ENCODE measurements at places on chromosomes 3 and 15. TPM values are rescaled to one million over a fixed set of nuclear protein-coding genes. Genes with fewer than 3 reads are reported as not detected.

DNA sequence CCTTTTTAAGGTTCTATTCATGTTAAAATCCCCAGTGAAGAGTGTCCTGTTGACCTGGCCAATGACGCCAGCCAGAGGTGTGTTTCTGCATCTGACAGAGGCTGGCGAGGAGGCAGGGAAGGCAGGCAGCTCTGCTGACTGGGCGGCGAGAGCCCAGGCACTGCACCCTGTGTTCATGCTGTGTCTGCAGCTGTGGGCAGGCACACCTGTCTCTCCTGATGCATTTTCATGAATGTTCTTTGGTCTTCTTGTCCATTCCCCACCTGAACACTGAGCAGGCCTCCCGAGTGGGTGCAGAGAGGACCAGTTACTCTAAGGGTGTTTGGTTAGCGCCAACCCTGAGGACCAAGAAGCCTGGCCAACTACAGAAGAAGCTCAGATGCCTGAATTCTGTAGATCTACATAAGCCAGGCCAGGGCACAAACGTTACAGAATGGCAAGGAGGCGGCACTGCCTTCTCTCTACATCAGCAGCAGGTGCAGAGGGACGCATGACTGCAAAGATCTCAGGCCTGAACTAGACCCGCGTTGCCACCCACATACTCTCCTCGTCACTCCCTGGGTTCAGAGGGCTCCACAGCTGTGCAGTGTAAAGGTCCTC, 233.7 kb downstream of the OCA2 start:
- no peak for DNase-seq

GRCh38 chr3:11914041-11914440, 67.4 kb upstream of the TAMM41 start:
- DNase-seq: no peak

DNA sequence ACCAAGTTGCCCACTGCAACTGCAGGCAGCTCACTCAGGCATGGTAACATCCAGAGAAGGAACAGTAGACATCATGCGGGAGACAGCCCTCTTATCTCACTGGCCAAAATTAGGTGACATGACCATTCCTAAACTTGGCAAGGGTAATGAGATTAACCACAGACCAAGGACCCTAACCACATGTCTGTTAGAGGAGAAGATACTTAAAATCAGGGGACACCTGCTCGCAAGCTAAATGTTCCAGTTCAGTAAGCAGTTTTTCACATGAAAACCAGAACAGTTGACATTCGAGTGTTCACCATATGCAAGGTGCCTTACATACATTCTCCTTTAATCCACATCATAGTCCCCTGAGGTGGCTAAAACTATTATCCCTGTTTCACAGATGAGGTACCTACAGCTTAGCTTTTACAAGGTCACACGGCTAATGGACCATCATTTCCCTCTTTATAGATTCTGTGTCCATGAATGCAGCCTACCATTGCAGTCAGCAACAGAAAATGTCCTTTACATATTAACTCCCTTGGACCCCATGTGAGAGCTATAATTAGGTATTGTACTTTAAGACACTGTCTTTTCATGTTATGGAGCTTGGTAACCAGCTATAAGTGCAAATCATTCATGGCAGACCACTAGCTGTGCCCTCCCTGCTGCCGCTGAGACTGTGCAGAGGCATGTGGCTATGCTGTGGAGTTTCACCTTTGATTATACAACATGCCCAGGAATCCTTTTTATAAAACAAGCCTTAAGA, 154.1 kb downstream of the LIPC start:
- no peak for DNase-seq

DNA sequence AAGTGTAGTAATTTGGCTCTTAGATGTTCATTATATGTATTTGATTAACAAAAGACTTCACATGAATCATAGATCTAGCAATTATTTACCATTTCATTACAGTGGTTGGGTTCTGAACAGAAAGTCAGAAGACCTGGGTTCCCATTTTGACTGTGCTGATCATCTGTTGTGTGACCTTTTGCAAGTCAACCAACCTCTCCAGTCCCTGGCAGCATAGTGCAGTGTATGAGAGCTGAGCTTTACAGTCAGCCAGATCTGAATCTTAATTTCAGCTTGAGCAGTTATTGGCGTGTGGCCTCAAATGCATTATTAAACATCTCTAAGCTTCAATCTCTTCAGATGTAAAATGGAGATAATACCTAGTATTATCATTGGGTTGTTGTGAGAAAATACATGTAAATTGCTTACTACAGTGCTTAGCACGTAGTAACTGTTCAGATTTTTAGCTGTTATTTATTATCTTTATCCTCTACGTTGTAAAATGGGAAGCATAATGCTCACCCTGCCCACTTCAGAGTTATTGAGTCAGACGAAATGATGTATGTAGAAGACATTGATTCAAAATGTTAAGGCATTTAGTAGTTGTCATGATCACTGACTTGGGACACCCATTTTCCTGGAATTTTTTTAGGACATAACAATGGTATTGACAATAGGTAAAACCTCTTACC, 104.0 kb downstream of the KLHL25 start:
- no peak for DNase-seq

DNA sequence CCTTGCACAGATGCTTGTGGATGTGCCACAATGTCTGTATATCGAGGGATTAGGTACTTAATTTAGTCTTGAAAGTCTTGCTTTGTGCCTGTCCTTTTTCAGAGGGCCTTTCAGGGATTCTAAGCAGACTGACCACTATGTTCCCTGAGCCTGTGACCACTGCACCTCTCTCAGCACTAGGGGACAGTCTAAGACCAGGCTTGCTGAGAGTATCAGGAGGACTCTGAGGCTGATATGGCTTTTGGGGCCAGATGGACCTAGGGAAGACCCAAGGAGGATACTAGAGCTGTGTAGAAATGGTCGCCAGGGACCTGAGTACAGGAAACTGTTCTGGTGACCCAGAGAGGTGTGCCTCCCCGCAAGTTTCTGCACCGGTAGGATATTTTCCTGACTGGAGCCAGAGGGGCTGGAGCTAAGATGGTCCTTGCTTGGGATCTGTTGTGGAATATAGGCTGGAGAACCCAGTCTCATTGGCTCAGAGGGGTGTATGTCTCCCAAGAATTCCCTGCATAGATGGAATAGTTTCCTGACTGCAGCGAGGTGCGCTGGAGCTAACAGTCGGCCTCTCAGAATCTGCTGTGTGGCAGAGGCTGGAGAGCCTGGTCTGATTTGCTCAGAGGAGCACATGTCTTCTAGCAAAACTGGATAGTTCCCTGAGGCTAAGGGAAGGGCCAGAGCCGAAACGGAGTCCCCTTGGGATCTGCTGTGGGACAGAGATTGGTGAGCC, 213.2 kb upstream of the DCBLD2 start:
- no peak for DNase-seq

- DNase-seq: no peak
These were observed 6.9 kb downstream of the NUDT16 start for GRCh38 chr3:131388490-131388799.

GRCh38 chr3:60708191-60708975, 542.9 kb downstream of the FHIT start:
- DNase-seq: no peak

The FGD5 gene
- 25.7 TPM for total RNA-seq

The EAF2 gene
- 16.4 TPM for total RNA-seq

The PARP16 gene
- 8.2 TPM for total RNA-seq

The SAMMSON gene
- 0.21 TPM for total RNA-seq

The GCSAM gene
- total RNA-seq: 1.7 TPM

All from urinary bladder (tissue), 4 donors.